Activated T-cell treated with anti-CD3 and anti-CD28 coated beads, Interleukin-2, amount 50 U/mL, for 1 hour (primary cell): ENCODE measurements at places on chromosomes 13 and 19.

DNA sequence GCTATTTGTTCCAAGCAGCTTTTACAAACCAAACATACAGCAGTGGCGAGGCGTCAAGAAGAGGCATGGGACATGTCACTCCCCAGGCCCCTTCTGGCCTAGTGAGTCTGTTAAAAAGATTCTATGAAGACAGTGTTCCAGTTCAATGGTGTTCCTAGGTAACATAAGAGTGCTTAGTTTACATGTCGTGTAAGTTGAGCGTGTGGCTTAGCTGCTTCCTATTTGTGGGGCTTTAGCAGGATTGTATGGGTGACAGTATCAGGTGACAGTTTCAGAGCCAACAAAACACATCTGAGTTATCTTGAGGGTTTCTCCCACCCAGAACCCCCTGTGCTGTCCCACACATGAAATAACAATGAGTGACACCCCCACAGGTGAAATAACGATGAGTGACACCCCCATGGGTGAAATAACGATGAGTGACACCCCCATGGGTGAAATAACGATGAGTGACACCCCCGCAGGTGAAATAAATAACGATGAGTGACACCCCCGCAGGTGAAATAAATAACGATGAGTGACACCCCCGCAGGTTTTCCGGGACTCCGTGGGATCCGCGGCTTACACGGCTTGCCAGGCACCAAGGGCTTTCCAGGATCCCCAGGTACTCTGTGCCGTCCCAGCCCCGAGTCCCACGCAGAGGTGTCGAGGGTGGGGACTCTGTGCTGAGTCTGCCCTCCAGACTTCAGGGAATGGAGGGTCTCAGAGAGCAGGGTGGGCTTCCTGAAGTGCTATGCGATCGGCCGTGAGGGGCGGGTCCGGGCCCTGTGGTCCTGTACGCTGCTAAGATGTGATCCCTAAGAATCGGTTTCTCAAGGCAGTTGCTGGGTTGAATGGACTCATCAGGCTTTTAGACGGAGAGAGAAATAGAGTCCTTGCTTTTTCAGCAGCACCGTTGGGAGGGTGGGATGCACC lies 68.6 kb downstream of the RAB20 start:
- no peak for DNase-seq

- no peak for DNase-seq
These were observed 16.0 kb downstream of the CDX2 start for GRCh38 chr13:27952876-27953675.

DNA sequence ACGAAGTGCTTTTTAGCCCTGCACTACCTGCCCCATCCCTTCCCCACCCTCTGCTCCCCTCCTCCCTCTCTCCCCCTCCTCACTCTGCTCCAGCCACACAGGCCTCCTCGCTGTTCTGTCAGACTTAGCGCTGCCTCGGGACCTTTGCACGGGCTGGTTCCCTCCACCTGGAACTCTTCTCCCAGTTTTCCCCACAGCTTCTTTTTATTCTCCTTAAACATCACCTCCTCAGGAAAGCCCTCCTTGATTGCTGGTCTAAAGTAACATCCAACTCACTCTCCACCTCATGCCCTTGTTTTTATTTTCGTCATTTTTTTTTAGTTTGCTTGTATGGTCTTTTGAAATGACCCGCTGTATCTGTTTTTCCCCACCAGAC lies 19.6 kb upstream of the ZNRF4 start:
- no peak for DNase-seq

GRCh38 chr13:44125943-44126469 lies 246.3 kb downstream of the LACC1 start:
- DNase-seq: no peak

DNA sequence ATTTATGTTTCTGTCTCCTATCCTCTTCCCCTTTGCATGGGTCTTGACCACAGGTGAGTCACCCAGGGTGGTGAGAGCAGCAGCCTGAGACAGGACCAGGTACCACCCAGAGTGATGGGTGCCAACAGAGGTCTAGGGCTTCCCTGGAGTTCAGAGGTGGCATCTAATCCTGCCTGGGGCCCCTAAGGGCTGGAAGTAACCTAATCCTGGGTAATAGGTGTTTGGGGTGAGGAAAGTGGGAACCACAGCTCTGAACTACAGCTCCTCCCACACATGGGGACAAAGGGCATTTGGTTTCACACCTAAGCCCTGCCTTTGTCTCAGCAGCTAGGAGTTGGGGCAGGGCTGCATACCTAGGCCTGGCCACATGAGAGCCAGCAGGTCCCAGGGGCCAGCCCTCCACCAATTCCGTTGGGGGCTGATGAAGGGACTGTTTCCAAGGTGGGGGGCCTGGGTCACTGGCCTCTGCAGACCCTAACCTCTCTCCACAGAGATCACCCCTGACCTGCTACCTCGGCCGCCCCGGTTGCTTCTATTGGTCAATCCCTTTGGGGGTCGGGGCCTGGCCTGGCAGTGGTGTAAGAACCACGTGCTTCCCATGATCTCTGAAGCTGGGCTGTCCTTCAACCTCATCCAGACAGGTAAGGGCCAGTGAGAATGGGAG lies 8.0 kb downstream of the SPHK2 start:
- no peak for DNase-seq

GRCh38 chr19:8398311-8398771 lies 8.2 kb downstream of the RAB11B start:
- DNase-seq: no peak
